ENCODE measurements at places on chromosomes 13 and 19.
A peak's percentile ranks its signal among the peaks of the same experiment; 100 is the strongest.

DNA sequence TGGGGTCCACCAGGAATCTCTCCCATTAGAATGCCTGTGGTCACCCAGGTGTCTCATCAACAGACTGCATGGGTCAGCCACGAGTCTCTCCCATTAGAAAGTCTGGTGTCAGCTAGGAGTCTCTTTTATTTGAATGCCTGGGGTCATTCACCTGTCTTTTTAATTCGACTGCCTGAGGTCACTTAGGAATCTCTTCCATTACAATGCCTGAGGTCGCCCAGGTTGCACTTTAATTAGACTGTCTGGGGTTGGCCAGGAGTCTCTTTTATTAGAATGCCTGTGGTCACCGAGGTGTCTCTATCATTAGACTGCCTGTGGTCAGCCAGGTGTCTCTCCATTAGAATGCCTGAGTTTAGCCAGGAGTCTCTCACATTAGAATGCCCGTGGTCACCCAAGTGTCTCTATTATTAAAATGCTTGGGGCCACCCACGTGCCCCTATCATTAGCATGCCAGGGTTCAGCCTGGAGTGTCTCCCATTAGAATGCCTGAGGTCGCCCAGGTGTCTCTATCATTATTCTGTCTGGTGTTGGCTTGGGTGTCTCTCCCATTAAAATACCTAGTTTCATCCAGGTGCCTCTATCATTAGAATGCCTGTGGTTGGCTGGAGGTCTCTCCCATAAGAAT is 1474.3 kb downstream of the UQCRFS1 start:
- DNase-seq: no peak

DNA sequence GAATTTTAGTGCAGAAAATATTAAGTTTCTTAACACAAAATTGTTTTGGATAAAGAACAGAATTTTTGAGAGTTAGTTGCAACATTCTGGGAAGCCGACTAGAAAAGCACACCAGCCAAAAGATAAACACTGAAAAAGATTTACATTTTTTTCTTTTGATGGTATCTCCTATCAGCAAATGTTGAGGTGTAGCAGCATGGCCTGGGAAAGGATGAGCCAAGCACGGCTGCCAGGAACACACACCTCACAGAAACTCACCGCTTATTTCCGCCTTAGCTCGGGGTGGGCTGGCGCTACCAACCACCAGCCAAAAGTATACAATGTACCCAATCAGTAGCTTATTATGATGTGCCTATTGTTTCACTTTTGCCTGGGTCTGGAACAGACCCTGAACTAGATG is 134.7 kb downstream of the MIPEP start:
- peak; percentile 8 for DNase-seq

GRCh38 chr13:111228262-111229144 is 91.9 kb upstream of the TEX29 start:
- no peak for DNase-seq

DNA sequence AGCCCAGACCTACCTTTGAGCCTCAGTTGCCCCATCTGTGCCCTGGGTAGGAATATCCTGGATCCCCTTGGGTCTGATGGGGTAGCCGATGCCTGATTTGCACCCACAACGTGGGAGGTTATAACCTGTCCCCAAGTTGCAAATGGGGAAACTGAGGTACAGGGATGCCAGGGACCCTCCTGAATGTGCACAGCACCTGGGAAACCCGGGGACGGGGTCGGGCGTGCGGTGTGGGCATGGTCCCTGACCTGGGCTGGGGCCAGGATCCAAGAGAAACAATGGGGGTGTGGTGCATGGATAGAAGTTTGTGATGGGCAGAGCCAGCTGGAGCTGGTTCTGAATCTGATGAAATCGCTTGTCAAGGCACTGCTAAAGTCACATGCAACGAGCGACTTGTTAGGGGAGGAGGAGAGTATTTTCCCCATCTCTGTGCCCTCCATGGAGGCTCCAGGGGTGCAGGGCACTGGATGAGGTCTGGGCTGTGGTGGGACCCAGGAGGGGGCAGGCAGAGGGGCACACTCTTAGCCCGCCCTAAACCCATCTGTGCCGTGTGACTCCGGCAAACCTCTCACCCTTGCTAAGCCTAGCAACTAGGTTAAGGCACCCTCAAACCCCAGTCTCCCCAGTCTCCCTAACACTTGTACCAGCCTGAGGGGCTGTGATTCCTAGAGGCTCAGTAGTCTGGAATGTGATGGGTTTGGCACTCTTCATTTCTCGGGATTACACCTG is 749 bp downstream of the GDF15 start:
- DNase-seq: no peak

GRCh38 chr19:35257113-35257461 is 8.3 kb downstream of the LSR start:
- DNase-seq: no peak

GRCh38 chr19:58098682-58098998 is 609 bp upstream of the ZSCAN18 start:
- DNase-seq: no peak
